Caki2 (cell line): ENCODE measurements at places on chromosomes 4 and X. TPM values are rescaled to one million over a fixed set of nuclear protein-coding genes. Genes with fewer than 3 reads are reported as not detected.

GRCh38 chrX:32744921-32745320 lies 466.4 kb downstream of the DMD start:
- DNase-seq, result no peak

DNA sequence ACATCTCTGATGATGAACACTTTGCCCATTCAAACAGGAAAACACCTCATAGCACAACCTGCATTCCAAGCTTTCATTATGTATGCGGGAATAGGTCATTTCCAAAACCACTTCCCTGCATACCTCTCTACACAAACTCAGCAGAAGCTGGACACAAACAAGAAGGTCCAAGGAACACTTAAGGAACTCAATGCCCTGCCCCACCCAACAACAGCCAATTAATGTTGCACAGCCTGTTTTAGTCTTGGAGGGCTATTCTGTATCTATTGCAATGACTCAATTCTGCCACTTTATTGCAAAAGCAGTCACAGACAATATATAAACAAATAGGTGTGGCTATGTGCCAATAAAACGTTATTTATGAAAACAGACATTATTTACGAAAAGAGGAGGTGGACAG lies 16.7 kb downstream of the OPHN1 start:
- no peak for DNase-seq

GRCh38 chr4:26272654-26273615 lies 47.9 kb upstream of the RBPJ start:
- DNase-seq, result no peak

DNA sequence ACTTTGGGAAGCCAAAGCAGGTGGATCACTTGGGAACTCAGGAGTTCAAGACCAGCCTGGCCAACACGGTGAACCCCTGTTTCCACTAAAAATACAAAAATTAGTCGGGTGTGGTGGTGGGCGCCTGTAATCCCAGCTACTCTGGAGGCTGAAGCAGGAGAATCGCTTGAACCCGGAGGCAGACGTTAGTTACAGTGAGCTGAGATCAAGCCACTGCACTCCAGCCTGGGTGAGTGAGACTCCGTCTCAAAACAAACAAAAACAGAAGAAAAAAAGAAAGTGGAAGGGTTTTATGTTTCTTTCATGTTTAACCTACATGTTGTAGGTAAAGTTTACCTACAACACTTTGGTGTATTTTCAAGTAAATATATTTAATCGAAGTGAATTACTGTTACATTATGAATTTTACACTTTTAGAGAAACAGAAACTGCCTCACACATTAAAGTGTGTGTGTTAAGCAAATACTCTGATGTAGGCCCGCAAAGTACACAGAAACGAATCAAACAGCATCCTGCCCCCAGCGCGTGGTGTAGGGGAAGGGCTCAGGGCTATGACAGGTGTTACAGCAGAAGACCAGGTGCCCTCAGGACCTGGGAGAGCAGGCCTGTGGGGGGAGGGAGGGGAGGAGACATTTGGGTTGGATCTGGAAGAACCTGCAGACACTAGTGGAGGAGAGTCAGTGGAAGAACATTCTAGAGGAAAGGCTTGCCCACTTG lies 39.0 kb downstream of the PTTG2 start:
- DNase-seq, result no peak

Gene GAGE1
- total RNA-seq, result not detected in 2 replicates

- no peak for DNase-seq
Observed at GRCh38 chr4:127498366-127498765, 134.4 kb upstream of the INTU start.

- no peak for DNase-seq
Observed at GRCh38 chr4:87919941-87920340, 55.6 kb upstream of the SPP1 start.

- no peak for DNase-seq
Observed at GRCh38 chr4:118099106-118099505, 64.8 kb downstream of the NDST3 start.

GRCh38 chr4:27326991-27327390 lies 466.4 kb downstream of the STIM2 start:
- DNase-seq, result no peak

Gene GPR143
- 0.49 and 3.8 TPM in 2 replicates for total RNA-seq

Gene PRKG2
- not detected in 2 replicates for total RNA-seq

GRCh38 chr4:54971474-54971950 lies 153.9 kb downstream of the KDR start:
- DNase-seq, result peak; percentile 58

Gene ETFDH
- total RNA-seq, result 1.8 and 6.3 TPM in 2 replicates

Gene CT45A10
- not detected in 2 replicates for total RNA-seq

DNA sequence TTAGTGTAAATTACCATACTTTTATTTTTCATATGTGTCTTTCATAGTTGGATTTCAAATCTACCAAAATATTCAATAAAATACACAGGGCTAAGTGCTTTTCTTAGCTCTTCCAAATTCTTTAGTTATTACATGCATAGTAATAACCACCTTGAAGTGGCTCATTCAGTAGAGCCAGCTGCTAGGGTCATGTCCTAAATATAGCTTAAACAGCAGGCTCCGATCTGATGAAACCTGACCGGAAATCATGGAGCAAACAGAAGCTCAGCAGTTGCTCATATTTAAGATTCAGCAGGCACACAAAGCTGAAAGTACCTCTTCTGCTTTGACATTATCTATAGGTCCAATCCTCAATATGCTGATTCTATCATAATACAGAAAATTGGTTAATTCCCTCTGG lies 1470.4 kb downstream of the ADGRL3 start:
- no peak for DNase-seq

DNA sequence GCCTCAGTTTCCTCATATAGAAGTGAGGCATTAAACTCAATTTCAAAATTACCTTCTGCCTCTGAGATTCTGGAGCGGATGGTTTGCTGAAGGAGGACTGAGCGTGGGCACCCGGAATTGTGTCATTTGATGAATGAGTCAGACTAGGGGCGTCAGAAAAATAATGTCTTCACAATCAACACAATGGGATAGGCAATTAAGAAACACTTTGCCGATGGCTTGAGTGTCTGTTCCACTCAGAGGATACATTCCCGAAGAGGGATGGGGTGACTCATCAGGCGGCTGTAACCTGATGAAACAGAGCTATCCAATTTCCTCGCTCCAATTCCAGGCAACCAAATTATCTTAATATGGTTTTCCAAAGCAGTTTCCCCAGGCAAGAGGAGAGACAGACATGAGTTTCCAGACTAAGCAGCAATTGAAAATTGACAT lies 1.2 kb upstream of the CHRNA9 start:
- peak; percentile 61 for DNase-seq

DNA sequence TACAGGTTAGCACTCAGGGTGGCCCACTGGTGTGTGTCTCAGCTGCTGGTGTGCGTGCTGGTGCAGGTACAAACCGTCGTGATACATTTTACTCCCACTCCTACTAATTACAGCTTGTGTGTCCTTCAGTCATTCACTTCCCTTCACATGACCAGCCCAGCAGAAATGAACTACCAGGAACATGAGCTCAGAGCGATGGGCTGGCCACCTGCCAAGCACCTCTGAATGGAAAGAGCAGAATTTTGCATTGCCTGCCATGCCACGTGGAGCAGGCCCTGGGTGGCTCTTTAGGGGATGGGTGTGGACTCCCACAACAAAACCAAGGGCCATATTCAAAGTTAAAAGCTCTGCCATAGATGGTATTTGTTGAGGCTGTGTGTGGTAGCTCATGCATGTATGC lies 58.9 kb upstream of the PGM2 start:
- peak; percentile 6 for DNase-seq

DNA sequence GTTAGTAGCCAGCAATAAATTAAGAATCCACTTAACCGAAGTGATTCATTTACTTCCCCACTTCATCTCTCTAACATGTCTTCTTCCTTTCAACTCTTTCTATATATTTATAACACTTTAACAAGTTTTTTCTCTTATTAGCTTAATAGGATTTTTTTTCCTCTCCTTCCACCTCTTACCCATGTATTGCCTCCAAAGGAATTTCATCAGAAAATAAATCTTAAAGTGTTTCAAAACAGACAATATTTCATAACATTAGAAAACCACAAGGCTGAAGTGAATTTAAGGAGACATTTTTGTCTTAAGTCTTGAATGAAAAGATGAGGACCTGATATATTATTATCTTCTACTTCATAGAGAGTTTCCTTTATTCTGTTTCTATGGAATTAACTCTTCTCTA lies 101.5 kb downstream of the PDGFC start:
- no peak for DNase-seq

DNA sequence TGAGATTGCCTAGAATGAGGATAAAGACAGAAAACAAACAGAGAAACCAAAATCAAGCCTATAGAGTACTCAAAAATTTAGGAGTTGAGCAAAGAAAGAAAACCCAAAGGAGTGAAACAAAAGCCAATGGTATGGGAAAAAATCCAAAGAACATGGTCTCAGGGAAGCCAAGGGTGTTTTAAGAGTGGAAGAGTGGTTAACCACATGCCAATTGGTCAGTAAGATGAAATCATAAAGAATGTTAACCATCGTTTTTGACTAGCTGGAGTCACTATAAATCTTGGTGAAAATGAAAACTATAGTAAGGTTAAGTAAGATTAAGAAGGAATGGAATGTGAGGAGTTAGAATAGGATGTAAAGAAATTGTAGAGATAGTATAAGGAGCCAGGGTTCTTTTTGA lies 64.7 kb upstream of the RPL34 start:
- no peak for DNase-seq

Gene IGSF1
- 0.81 TPM in 1 of 2 replicates, not detected in the other for total RNA-seq

DNA sequence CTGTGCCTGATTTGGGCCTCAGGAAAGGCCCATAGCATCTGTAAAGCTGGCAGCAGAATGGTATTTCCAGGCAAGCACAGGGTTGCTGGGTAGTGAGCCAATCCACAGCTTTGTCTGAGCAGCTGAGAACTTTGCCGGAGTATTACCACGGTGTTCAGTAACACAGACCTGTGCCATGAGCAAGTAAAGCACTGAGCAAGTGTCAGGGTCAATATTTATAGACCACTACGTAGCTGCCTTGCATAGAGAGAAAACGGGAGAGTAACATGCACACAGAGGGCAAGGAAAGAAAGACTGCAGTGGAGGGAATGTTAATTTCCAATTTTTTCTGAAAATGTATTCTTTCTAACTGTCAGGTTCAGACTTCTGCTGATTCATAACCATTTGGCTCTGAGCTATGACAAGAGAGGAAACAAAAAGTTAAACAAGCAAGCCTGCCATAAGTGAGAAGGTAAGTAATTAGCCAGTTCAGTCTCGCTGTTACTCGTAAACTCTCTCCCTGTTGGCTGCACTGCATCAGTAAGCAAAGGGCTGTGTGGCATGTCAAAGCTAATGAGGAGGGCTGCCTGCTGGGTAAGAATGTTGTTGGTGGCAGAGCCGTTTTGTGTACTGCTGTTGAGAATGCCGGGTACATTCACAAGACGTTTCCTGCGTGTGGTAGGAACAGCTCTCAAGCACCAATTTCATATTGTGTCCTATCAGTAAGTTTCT lies 238.1 kb downstream of the BMPR1B start:
- peak; percentile 41 for DNase-seq

GRCh38 chrX:132173647-132174046 lies 45.6 kb downstream of the RAP2C start:
- no peak for DNase-seq

Gene ZFP42
- total RNA-seq, result not detected in 2 replicates

DNA sequence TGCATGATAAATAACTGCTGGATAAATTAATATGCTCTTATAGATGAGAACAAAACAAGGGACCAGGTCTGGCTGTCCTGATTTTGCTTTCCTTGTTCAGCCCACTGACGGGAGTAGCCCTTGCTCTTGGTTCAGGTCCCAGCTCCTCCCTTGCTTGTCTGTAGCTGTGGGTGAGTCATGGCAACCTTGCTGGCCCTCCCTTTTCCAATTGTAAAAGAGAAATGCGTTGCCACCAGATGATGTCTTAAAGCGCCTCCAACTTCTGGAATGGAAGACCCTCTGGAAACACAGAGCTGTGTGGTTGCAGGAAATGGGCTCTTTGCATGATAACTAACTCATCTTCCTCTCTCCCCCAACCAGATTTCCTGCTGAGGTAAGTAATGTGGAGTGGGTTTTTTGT lies 171.4 kb downstream of the AASDH start:
- no peak for DNase-seq

DNA sequence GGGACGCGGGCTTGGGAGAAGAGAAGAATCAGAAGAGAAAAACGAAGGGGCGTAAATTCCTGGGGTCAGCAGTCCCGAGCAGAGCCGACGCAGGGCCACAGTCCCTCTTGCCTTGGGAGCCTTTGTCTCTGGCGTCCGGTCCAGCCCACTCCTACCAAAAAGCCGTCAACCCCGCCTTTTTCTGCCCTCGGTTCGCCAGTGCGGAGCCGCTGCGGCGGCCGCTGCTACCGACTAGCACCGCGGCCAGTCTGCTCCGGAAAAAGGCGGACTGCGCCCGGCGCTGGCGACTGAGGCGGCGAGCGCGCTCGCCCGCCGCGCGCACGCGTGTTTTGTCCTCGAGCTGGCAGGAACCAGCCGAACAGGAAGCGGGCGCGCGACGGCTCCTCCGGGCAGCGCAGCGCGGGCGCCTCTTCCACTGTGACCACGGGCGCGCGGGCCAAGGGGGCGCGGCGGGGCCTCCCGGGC lies 502 bp downstream of the HNRNPDL start:
- no peak for DNase-seq

GRCh38 chrX:776061-776460 lies 145.5 kb downstream of the SHOX start:
- DNase-seq, result no peak

DNA sequence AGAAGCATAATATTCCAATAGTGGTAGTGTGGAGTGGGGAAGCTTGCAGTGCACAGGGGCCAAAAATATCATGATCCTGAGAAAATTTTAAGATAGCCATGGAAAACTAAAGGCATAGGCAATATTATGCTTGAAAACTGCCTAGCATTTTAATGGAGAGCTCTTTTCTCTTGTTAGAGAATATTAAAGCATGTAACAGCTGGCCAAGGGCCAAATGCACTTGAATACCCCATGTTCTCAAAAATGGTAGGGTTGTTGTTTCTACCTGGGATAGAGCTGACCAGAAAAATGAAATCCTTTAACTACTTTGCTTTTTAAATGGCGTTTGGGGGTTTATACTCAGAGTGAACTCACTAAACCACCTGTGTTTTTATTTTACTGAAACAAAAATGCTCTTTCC lies 739.6 kb upstream of the SLIT2 start:
- no peak for DNase-seq

DNA sequence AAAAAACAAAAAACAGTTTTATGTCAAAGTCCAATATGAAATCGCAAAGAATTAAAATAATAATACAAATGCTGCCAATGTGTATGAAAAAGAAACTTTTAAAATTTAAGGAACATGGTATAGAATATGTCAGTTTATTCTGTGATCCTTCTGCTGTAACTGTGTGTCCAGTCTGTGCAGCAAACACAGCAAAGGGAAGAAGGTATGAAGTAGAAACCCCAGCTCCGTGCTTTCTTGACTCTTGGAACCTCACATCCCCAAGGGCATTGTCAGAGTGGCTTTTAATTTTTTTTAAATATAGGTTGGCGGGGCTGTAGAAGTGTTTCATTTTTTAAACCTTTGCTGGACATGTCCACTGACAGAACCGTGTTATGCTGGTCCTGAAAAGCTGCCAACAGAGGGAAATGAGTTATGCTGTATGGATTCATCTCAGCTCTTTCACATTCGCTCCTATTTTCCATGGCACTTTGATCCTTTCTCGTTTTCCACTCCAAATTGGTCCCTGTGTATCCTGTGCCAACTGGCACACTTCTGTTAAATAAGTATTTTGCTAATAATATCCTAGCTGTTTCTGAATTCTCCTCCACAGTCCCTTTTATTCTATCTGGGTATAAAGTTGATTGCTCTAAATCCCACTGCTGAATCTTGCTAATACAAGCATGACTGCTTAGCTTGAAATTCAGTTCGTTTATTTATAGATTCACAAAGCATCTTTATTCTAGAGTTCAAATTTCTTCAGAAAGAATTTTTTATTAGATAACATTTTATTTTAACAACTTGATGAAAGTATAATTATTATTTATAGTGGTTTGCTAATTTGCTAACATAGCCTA lies 127.0 kb upstream of the DDIT4L start:
- no peak for DNase-seq

- DNase-seq, result peak; percentile 64
Observed at GRCh38 chrX:16444353-16444752, 205.6 kb upstream of the S100G start.

Gene SERTM2
- total RNA-seq, result not detected in 2 replicates
